ENCODE measurements at places on chromosomes 16 and 17.

GRCh38 chr16:19346335-19346922 is 60.9 kb downstream of the CLEC19A start:
- DNase-seq, result no peak

DNA sequence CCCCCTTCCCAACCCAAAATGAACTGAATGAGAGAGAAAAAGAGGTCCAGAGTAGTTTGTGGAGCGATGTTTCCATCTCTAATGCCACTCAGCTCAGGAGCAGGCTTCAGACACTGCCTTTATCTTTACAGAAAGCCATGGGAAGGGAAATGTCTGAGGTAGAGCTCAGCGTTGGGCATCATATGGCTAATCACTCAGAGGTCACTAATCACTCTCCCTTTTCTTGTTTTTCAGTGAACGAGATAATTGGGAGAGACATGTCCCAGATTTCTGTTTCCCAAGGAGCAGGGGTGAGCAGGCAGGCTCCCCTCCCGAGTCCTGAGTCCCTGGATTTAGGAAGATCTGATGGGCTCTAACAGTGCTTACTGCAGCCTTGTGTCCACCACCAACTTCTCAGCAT is 9.8 kb downstream of the ESRP2 start:
- no peak for DNase-seq

- no peak for DNase-seq
Measured at GRCh38 chr17:21592774-21593173, 99.5 kb upstream of the KCNJ18 start.

GRCh38 chr16:85911251-85911930 is 12.4 kb downstream of the IRF8 start:
- no peak for DNase-seq

DNA sequence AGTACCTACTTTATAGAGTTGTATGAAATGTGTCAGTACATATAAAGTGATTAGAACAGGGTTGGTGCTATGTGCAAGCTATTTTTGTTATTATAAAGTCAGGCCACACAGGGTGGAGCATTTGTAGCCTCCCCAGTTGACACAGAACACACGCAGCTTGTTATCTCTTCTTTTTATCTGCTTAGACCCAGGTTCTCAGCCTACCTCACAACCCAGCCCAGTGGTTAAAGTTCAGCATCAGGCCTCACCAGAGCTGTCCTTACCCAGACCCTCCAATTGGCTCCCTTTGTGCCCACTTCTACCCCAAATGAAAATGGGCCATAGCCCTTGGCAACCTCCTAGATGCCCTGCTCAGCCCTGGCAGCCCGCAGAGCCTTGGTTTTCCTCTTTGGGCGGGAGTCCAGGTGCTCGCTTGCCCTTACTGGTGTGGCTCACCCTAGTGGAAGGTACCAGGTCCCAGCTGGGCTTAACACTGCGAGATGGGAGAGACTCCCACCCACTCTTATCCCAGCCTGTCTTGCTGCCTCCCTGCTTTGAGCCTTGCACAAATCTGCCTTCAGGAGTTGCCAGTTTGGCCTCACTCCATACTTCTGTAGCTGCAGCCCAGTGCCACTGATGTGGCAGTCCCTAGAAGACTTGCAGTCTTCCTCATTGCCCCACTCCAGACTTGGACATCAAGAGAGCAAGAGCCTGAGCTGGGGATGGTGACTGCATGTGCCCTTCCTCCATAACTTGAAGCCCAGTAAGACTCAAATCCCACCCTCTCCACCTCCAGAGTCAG is 1.1 kb upstream of the PIGS start:
- no peak for DNase-seq

GRCh38 chr17:58352596-58353388 is 791 bp upstream of the SUPT4H1 start:
- DNase-seq, result no peak

DNA sequence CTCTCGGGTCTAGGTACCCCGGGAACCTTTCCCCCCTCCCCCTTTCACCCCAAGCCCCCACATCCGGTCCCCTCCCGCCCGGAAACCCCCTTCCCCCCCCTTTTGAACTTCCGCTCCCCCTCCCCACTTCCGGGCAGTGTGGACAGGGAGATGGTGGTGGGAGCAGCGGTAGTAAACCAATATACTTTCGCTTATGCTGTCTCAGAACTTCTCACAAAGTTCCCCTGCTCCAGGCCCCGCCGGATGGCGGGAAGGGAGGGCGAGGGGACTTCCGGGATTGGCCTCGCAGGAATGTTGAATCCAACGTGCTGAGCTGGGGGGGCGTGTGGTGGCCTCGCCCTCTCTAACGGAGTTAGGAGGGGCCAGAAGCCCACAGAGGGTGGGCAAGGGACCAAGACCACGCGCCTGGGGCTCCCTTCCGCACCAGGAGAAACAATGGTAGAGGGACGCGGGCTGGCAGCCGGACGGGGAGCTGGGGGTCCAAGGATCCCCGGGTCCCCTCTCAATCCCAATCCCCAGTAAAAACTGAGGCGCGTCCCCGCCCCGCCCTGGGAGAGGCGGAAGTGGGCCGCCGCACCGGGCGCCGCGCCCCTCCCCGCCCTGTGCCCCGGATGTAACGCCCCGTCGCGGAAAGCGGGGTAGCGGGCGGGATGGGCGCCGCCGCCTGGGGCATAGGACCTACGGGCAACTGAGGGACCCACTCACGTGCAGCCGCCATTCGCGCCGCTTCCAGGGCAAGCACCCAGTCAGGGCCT is 742 bp downstream of the PFN1 start:
- no peak for DNase-seq

GRCh38 chr16:14303182-14303618 is 232.1 kb downstream of the MRTFB start:
- DNase-seq, result no peak

DNA sequence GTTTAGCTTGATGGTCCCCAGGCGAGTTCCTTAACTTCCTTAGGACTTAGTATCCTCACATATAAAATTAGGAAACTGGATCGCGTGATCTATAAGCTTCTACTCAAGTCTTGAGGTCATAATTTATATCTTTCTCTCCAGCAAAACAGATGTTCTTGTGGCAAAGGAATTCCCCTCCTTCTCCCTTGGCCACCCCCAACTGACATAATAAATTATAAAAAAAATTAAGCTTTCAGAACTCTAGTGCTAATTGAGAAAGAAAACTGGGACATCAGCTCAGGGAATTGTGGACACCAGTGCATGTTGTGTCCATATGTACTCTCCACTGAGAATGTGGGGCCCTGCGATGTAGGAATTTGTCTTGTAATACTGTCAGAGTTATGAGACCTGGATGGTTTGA is 13.5 kb downstream of the GNAO1 start:
- no peak for DNase-seq

DNA sequence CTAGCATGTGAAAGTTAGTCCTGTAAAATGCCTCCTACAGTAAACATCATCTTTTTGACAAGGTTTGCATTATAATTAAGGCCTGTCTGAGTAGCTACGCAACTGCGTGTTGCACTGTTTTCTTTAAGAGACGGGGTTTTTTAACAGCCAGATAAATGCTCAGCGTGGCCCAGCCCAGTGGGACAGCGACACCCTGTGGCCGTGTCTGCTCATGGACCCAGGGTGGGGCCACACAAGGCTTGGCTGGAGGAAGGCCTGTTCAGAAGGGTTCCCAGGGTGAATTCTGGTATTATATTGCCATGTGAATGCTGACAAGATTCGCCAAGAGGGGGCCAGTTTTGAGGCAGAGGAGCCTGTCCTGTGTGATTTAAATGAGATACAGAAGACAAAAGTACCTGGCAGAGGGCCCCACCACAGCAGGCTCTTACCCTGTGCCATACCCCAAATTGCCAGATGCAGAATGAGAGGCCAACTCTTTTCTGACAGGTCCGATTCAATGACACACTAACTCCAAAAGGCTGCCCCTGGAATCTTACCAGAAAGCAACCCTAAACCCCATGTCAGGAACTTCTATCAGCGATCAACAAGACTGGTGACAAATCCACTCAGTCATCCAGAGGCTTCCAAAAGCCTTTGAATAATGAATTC is 65.9 kb upstream of the IRX6 start:
- DNase-seq, result no peak

DNA sequence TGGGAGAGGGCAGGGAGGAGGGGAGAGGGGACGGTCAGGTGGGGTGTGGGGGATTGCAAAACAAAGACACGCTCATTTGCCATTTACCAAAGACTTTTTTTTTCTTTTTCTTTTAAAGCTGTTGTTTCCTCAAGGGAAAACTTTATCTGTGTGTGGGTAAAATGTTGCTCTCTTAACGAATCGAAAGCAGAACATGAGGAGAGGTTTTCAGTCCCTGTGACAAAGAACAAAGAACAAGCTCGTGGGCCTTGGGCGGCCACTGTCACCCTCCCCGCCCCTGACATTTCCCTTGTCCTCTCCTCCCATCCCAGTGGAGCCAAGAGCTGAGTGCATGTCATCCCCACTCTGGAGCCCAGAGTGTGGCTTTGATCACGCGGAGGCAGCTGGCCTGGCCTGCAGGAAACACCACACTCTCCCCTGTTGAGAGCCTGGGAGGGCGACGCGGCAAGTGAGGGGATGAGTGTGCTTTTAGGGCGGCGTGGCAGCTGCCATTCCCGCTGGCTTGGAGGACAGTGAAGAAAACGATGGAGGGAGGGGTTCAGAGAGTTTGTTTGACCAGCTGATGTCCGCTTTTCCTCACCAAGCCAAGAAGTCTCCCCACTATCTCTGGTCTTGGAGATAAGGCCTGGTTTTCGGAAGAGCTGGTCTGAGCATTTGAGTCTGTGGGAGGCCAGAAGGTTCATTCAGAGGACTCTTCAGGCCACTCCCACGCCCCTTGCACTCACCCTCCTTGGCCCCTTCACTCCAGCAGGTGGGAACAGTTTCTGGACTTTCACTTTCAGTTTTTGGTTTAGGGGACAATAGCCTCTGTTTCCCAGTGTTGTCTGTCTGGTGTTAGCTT is 11.4 kb downstream of the CCR7 start:
- no peak for DNase-seq

DNA sequence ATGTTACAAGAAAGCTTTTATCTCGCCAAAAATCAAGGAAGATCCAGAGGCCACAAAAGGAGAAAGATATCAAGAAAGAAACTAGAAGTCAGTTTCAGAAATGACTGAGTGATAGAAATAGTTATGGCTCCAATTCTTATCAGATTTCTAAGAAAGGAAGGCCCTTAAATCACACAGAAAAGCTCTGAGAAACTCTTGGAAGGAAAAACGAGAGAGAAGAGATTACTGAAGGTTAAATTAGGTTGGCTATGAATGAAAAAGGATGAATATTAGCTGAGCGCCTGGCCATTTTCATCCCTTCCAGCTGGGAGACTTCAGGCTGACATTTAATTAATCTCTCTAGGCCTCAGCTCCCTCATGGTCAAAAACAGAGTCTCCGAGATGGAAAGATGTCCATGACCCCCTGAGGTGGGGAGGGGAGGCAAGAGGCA is 72.3 kb downstream of the CYTH1 start:
- no peak for DNase-seq

GRCh38 chr16:87702325-87702811 is 63.4 kb downstream of the KLHDC4 start:
- DNase-seq, result no peak

- DNase-seq, result no peak
Measured at GRCh38 chr17:35870906-35871819, 2.5 kb upstream of the HEATR9 start.

- DNase-seq, result no peak
Measured at GRCh38 chr17:66283971-66284370, 18.4 kb upstream of the PRKCA start.

DNA sequence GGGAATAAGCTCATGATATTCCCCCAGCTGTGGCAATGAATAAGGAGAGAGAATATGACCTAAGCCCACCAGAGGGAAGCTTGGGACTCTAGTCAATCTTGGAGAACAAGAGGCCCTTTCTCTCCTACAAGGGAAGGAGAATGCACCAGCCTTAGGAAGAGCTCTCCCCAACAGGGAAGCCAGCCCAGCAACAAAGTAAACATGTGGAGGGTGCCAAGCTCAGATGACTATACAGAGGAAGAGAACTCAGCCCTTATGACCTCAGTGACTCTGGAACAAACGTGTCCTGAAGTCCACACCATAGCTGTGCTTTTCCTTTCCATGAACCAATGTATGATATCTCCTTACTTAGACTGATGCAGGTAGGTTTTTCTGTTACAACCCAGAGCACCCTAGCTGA is 219.7 kb downstream of the GSG1L start:
- DNase-seq, result no peak

DNA sequence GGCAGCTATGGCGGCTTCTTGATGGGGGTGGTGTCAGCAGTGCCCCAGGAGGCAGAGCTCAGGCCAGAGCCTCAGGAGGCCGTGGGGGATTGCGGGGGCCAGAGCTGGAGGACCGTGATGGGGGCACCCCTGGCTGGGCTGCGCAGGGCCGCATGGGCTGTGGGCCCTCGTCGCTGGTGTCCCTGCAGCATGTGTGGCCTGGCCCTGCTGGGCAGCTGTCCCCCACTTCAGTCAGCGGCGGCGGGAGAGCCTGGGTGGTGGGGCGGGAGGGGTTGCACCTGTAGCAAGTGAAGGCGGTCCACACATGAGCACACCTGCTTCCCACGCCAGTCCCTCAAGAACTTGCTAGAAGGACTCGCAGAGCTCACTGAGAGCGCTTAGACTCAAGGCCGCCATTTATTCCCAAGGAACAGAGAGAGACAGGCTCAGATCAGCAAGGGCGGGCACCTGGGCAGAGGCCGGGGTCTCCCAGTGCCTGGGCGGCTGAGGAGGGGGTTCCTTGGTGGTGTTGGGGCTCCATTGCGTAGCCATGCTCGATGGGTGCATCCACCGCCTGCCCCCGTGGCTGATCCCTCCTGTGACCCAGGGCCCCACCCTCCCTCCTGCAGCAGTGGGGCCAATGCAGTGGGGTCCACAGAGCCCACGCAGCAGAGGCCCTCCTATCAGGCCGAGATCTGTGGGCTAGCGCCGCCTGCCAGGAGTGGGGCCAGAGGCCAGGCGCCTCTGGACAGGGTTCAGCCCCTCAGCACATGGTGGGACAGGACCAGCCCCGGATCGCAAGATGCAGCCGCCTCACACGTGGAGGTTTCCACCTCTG is 15.7 kb downstream of the PRSS27 start:
- DNase-seq, result no peak

GRCh38 chr17:6703751-6704150 is 9.4 kb downstream of the SLC13A5 start:
- no peak for DNase-seq
